ENCODE measurements at places on chromosomes 2 and 18. TPM values are rescaled to one million over a fixed set of nuclear protein-coding genes. Genes with fewer than 3 reads are reported as not detected.

The CHRNG gene
- total RNA-seq: not detected

The RAB31 gene
- total RNA-seq: 40.5 TPM

The ERFE gene
- 0.86 TPM for total RNA-seq

The MSGN1 gene
- total RNA-seq: not detected

DNA sequence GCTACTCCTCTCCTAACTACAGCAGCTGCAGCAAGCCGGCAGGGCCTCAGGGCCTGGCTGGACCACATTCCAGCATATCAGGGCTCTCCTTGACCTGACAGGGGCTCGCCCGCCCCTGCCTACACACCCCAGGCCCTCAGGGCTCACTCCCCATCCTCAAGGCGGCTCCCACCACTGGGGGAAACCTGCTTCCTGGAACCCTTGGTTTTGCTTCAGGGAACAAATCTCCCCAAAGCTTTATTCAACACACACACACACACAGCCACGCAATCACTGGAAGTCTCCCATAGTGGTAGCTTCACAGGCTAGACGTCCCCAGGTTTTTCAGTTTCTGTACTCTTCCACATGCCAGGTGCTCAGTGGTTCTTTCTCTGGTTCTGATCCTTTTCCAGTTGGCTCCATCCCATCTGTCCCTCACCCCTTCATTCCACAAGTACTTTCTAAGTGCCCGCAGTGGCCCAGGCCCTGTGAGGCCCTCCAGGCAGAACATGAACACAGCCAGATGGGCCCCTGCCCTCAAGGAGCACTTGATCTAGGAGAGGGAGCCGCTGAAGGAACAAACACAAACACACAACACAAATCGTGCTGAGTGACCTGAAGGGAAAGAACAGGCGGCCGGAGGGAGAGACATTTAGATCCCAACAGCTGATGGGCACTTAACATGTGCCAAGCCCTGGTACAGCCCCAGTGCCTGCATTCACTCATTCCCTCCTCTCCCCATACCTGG, 51.1 kb downstream of the TNS1 start:
- DNase-seq: no peak

DNA sequence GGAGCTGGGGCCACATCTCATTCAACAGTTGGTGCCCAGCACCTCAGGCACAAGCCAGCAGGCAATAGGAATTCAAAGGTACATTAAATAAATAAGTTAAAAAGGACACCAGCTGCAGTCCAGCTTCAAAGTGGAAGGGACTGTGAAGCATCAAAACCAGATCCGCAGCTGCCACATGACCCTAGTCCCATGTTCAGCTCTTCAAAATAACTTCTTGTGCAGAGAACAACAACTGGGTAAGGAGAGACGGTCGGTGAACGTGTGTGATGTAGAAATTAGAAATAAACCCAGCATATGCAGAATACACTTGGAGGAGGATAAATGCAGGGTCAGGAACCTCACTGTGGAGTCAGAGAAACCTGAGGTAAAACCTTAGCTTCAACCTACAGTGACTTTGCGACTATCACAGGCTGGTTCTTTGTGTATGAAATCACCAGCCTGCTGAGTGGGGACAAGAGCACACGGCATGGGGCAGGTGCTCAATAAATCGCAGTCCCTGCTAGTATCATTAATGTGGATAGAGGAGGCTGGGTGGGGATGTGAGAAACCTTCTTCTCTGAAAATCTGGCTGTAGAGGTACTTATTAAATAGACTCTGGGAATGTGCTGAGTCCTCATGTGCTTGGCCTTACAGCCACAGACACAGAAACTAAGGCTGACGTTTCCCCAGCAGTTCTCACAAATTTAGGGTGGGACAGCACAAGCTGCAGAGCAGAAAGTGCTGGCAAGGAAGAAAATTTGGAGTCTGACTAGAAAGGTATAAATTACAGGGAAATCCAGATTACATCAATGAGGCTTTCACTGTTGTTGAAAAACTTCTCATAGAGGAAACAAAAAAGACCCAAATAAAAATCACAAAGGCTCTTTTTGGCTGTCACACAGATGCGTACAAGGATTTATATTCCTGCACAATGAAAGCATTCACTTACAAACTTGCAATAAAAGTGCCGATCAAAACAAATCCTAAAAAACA, 20.7 kb downstream of the FBXO15 start:
- DNase-seq: no peak

DNA sequence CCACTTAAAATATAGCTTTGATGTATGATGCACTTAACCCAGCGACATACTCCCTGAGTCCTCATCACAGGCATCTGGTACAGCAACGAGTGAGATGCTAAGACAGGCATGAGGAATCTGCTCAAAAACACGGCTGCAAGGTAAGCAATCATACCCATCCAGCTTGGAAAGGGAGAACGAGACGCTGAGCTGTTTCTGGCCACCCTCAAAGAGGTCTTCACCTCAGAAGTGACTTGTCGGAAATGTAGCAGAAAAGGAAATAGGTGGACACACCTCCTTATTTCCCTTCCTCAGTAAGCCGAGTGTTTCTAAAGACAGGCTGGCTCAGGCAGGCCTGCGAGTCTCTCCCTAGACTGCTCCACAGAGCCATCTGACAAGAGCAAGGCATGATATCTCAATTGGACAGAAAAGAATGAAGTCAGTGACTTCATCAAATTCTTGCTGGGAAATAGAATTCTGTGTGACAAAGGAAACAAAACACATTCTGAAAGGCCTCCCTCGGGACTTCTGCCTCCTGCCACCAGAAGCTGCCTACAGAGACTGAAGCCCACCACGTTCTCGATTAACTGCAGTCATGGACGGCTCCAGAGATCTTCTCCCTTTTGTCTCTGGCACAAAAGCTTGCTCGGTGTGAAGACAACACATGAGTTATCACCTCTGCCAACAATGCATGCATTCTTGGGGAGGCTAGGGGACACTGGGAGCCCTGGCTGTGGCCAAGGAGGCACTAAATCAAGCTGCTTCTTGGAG, 84.3 kb downstream of the UXS1 start:
- no peak for DNase-seq

DNA sequence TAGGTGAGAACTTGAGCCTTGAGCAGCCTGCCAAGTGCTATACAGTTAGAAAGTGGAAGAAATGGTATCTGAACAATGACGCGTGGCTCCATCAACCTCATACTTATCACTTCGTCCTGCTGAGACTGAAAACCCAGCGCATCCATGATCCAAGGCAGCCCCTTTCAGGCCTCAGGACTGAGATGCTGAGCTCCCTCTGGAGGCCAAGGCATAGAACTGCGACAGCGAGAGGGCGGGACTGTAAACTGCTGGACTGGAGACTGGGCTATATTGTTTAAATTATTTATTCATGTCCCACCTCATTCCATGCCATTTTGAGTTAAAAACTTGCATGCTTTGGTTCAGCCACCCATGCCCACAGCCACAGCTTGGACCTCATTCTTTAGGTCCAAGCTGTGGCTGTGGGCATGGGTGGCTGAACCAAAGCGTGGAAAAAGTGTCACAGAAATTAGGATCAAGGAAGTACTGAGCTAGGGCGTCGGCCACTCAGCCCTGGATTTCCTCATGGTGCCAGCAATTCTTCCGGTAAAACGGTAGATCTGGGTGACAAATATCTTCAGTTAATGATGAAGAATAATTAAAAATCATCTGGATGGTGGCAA, 195.5 kb downstream of the L3MBTL4 start:
- DNase-seq: peak; percentile 72
